ENCODE measurements at places on chromosomes 6 and 20.

GRCh38 chr6:154960299-154960843 is 34.7 kb upstream of the TIAM2 start:
- DNase-seq, result no peak

DNA sequence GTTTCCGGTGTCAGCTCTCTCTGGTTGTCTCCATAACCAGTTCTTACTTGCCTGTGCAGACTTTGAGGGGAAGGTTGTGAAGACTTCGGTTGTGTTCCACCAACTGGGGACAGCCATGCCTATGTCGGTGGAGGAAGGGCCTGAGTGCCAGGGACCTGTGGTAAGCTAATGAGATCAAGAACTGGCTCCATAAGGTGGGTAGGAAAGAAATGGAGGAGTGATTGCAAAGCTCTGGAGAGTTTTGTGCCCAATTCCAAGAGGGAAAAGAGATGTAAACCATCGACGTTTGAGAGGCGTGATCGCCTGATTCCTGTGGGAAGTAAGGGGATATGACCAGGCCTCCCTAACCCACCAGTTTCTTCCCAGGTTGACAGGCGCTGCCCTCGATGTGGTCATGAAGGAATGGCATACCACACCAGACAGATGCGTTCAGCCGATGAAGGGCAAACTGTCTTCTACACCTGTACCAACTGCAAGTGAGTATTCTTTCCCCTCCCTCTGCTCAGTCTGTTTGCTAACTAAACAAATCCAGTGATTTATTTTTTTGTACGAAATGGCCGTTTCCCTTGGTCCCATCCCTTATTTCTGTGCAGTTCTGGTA is 893 bp downstream of the POLR1H start:
- DNase-seq, result no peak

DNA sequence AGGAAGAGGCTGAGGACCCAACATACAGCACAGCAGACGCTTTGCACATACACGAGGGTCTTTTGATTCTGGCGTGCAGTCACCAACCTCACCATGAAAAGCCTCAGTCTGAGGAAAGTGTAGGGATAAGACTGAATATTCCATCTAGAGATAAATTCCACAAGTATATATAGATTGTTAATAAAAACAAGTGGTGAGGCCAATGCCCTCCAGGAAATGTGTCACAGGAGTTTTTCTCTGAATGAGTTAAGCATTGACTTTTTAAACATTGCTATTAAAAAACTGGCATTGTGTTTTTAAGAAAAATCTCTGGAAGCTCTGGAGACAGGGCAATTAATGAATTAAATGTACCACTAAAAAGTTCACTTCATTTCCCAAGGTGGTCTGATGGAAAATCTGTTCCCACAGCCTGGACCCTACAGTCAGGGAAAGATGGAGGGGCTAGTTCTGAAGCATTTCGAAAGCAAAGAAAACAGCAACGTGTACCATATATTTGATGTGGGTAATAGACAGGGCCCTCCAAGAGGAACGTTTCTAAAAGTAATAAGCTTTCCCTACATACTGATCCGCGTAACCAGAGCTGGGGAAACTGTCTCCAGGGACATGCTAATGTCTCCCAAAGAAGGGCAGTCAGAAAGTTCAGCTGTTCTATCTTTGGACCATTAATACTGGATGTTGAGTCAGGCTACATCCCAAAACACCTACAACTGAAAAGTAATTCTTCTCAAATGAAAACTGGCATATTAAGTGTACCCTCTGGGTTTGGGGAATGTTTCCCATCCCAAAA is 301.1 kb downstream of the FOXC1 start:
- no peak for DNase-seq

DNA sequence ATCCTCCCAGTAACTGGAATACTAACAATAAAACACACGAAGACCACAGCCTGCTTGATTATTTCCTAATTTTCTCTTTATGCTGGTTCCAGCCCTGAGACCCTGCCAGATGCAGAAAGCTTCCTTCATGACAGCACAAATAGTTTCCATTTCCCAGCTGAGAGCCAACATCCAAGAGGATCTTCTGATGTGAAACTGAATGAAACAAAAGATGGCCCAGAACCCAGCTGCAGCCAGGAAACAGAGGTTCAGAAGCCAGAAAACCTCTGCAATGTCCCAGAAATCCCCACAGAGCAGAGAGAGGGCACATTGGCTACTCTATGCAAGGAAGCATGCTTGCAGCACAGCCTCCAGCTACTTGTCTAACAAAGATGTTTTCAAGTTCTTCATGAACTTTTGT is 61.8 kb upstream of the PLEKHG1 start:
- no peak for DNase-seq

DNA sequence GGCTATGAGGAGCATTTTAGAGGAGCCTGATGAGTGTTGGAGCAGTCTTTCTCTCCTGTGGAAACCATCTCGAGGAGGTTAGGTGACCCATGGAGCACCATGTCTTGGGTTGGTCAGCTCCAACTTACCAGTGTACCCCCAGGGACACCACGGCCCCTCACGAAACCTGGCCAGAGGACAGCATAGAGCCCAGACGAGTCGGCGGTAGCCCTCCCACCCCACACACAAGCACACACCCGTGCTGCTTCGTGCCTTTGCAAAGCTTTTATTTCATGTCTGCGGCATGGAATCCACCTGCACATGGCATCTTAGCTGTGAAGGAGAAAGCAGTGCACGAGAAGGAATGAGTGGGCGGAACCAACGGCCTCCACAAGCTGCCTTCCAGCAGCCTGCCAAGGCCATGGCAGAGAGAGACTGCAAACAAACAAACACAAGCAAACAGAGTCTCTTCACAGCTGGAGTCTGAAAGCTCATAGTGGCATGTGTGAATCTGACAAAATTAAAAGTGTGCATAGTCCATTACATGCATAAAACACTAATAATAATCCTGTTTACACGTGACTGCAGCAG is 53.6 kb downstream of the EZR start:
- no peak for DNase-seq

DNA sequence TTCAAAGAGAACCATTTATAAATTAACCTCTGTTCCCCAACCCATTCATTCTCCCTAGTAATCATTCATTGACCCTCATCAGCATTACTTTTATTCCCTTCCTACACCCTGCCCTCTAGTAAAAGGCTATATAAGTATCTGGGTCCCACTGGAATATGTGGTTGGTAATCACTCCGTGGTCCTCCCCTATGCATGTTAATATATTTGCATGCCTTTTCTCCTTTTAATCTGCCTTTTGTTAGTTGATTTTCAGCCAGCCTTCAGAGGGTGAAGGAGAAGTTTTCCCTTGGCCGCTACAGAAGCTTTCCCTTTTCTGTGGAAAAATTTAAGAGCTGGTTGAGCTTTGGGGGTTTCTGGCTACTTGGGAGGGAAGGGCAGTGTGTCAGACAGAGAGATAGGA is 585.6 kb downstream of the UTRN start:
- no peak for DNase-seq

DNA sequence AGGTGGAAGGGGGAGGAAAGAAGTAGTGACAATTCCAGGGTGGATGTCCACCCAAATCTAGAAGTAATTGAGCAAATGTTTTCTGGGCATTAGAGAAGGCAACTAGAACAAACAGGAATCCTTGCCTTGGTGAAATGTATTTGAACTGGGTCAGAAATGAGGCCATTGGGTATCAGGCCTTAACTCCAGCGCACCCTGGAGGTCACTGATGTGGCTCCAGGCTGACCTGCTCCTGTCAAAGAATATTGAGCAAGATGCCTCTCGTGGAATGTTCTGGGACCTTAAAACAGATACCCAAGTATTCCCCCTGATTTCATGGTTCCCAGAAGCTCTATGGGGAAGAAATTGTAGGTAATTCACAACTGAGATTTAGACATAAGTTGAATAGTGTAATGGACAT is 6.9 kb downstream of the HLA-DPB1 start:
- no peak for DNase-seq

DNA sequence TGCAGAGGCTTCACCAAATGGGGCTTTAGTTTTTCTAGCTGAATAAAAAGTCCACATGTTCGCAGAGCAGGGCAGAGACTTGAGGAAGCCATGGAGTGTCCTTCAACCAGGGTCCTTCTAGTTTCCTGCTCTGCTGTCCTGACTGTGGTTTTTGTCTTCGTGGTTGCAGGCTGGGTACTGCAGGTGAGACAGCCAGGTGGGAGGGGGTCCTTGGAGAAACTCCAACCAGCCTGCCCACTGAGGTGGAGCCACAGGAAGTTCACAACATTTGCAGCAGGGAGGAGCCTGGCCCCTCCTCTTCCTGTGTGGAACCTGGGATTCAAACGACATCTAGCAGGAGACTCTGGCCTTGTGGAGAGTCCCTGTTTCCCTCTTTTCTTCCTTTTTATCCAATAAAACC is 68.8 kb upstream of the MYLIP start:
- DNase-seq, result no peak

DNA sequence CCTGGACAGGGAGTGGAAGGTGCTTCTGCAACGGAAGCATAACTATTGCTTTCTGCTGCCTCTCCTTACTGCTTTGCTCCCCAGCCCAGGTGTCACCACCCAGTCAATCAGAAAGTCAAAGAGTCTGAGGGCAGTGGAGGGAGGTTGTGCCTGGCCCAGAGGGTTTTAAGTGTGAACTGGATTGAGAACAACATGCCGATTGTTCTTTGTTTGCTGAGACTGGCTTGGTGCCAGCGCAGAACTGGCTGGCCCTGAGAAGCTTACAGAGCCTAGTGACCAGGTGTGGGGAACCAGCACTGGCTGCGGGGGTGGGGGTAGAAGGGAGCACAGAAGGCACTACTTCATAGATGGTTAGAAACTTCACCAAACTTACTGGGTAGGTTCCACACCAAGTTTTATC is 31.1 kb upstream of the ENPP4 start:
- no peak for DNase-seq

DNA sequence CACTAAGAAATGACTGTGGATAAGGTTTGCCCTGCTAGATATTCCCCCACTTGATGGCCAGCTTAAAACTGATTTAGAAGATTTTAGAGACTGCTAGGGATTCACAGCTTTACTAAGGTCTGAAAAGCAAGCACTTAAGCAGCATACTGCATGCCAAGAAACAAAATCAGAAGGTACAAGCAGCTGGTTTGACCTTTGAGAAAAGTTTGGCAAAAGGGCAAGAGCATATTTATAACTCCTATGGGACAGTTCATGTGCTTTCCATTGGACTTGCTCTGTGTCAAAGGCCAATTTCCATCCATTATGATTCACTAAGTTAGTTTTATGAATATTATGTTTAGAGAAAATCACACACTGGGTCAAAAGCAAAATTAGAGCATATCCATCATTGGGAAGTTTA is 402.8 kb downstream of the PKHD1 start:
- no peak for DNase-seq

DNA sequence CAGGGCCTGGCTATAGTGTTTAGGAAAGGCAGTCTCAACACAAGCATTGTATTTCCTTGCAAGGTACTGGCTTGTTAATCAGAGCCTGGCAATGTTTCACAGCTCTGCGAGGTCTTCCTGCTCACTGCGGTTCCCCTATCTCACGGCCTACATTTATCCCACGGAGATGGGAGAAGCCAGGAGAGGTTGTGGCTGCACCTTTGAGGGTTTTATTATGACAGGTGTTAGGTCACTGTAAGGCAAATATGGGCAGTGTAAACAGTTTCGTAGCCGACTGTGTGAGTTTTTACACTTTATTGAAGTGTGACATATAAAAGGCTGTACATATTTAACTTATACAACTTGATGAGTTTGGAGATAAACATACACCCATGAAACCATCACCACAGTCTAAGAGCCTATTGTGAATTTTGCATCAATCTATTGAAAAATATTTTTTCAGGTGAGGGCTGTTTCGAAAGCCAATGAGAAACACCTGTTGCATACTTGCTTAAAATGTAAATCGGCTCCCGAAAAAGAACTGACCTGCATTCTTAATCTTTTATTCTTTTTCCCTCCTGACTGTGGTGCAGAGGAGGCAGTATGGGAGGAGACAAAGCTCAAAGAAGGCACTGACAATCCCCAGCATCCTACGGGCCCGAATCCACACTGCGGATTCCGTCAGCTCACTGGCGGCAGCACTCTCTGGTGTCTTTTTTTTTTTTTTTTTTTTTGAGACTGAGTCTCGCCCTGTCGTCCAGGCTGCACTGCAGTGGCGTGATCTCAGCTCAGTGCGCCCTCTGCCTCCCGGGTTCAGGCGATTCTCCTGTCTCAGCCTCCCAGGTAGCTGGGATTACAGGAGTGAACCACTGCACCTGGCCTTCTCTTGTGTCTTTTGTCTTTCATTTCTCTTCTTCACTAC is 7.5 kb upstream of the RBM38 start:
- no peak for DNase-seq

- DNase-seq, result no peak
Measured at GRCh38 chr20:5551621-5552020, 198.6 kb upstream of the SHLD1 start.

DNA sequence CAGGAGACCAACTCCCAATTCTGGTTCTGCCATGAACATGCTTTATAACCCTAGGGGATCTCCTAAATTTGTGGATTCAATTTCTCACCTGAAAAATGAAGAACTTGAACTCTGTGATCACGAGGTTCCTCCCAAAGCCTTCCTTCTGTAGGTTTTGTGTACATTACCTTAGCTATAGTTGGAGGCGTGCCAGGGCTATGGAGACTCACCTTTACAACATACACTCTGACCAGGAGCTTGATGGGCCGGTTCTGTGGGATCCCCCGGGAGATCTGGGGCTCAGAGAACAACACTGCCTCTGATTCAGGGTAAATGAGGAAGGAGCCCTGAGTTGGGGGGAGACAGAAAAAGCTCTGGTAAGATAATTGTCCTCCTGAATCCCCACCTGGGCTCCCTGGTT is 34.1 kb downstream of the ERGIC3 start:
- DNase-seq, result no peak

DNA sequence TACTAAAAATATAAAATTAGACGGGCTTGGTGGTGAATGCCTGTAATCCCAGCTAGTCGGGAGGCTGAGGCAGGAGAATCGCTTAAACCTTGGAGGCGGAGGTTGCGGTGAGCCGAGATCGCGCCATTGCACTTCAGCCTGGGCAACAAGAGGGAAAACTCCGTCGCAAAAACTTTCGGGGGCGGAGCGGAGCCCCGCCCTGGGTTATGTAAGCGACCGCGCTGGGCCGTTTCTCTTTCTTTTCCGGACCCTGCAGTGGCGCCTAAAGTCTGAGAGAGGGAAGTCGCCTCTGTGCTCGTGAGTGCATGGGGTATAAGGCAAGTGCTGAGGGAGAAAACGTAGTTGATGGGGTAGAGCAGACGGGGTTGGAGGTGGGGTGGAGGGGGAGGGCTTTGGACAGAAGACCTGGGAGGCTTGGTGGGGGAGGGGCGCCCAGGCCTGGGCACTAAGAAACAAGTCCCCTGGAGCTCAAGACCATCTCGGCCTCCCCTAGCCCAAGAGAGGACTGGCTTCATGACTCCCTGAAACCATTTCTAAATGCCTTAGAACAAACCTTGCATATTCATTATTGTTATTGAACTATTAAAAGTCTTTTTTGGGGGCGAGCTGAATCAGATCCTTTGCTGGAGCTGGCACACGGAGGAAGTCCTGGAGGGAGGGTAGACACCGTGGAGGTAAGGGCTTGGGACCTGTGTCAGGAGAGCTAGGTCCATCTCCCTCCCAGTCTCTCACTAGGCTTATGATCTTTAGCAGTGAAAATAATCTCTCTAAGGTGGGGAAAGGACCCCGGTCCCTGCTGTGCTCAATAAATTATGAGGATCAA is 2.7 kb upstream of the MICA start:
- no peak for DNase-seq
